ENCODE measurements at places on chromosomes 5 and 9.
A peak's percentile ranks its signal among the peaks of the same experiment; 100 is the strongest.

GRCh38 chr9:78622126-78622525 is 325.2 kb downstream of the PSAT1 start:
- DNase-seq = no peak

- DNase-seq = peak; percentile 59
These were observed 6.2 kb upstream of the KLF9 start for GRCh38 chr9:70420441-70421271.

- DNase-seq = no peak
These were observed 10.0 kb upstream of the CRB2 start for GRCh38 chr9:123346026-123346425.

- DNase-seq = no peak
These were observed 41.5 kb downstream of the VCAN start for GRCh38 chr5:83513081-83513480.

DNA sequence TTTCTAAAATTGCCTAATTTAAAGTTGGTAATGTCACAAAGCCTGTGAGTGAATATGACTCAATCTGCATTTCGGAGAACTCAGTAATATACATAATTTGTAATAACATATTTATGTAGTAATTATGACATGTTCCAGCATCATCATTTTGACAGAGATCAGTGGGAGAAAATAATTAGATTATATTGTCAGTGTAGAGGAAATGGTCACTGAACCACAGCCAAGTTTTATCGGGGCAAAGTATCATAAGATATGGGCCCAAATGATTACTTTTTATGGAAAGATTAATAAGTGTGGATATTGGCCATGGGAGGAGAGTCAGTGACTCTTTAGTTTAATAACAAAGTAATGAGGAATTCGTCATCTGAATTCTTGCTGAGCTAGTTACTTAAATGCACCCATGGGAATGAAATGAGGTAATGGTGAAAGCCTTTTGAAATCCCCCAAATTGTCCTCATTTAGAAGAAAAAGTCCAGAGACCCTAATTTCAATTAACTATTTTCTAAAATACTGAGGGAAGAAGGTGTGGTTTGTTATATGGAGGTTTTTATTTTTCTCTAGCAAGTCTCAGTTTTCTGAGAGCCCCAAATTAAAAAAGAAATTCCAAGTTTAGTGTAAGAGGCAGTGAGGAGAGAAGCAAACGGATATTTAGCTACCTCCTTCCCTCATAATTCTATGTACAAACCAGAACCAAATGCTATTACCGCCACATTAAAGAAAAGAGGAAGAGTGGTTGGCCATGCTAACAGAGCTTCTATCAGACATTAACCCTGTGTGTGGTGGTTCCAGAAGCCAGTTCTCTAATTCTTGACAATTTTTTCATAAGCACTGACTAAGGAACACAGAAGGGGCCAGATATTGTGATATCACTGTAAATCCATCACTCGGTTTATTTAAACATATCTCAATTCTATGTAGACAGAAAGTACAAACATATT is 37.7 kb upstream of the MRPS30 start:
- no peak for DNase-seq

GRCh38 chr5:151047814-151048425 is 27.5 kb downstream of the GPX3 start:
- DNase-seq = no peak

- no peak for DNase-seq
These were observed 849.2 kb downstream of the TAF11L14 start for GRCh38 chr5:18483451-18483850.

GRCh38 chr9:128323791-128324190 is 1.2 kb downstream of the COQ4 start:
- no peak for DNase-seq

DNA sequence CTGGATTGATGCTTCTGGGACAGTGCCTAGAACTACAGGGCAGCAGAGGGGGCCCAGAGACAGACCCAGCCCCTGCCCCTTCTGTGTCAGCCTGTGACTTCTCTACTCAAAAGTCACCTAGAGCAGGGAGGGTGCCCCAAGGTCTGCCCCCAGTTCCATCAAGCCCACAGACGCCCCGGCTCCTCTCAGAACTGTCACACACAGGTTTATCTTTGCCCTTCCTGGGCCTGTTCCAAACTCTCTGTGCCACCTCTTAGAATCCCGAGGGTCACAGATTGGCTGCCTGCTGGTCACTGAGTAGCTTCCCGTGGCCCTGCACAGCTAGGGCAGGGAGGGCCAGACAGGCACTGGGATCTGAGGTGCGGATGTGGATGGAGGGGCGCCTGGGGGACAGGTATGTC is 1.7 kb downstream of the RGS14 start:
- no peak for DNase-seq

GRCh38 chr5:179164331-179165311 is 104.4 kb downstream of the ZNF354C start:
- no peak for DNase-seq

DNA sequence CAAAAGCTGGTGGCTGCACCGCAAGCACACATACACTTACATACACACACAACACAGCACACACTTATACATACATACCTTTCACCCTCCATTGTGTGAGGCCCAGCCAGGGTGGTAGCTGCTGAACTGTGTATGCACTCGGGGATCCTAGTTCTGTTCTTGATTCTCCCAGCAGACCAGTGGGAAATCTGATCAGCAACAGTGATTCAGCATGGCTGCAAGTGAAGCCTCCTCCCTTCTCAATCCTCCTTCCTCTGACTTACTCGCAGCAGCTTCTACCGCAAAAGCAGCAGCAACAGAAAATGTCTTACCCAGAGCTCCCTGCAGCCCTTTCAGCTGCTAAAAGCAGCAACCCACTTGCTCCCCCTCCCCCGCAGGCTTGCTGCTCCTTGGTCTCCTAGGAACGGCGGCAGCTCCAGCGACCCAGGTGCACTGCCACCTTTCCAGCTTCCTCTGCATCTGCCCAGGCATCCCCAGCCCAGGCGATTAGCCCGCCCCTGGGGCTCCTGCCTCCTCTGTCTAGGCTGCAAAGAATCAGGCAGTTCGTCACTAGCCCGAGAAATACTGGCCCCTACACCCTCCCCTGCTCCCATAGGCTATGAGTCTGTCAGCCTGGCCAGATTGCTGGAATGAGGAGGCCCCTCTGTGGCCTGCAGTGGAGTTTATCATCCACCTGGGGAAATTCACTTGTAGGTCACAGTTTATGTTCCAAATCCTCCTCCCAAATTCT is at the start of gene KLHL3:
Gene KLHL3 (minus strand): TSS at position 535 of the 730 bp plus-strand sequence. CDS start 443 bp downstream, at position 92.
- no peak for DNase-seq

GRCh38 chr9:36971935-36972488 is 62.1 kb downstream of the PAX5 start:
- no peak for DNase-seq

GRCh38 chr9:35026671-35027070 is 37.1 kb downstream of the DNAJB5 start:
- DNase-seq = no peak

DNA sequence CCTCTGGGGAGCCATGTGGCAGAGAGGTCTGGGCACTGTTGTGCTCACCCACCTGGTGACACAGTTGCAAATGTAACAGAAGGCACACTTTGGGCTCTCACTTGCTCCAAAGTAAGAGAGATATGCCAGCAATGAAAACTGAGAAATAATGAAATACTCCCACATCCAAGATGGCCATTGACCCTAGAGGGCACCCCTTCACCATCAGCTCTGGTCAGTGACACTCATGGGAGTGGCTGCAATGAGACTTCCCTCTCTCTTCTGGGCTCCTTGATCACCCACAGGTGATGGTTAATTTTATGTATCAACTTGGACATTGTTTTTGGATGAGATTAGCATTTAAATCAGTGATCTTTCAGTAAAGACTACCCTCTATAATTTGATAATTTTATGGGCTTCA is 248.4 kb downstream of the CDH12 start:
- DNase-seq = no peak

DNA sequence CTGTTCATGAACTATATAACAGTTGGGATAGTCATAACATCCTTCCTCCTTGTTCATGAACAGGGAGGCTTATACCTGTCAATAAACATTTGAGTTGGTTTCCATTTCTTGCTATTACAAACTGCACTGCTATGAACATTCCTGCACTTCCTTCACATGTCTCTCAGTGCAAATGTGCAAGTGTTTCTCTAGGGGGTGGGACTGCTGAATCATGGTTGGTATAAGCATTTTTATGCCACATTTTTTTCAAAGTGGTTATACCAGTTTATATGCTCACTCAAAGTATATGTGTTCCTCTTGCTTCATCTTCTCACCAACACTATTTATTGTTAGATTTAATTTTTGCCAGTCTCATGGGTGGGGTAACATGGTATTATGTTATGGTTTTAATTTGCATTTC is 25.8 kb upstream of the TPD52L3 start:
- no peak for DNase-seq

DNA sequence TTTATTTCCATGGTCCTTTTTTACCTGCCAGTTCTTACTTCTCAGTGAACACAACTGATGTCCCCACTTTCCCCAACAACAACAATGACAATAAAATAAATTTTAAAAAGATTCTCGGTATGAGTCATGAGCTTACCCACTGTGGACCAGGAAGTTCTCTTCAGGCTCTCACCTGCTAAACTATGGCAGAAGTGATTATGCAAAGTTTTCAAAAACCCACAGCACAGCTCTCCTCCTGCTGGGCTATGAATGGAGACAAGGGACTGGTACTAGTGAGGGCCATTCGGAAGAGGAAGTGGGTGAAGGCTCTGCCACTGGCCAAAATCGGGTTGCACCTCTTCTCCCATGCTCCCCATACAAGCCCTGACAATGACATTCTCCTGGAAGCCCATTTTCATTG is 429.4 kb downstream of the PIK3R1 start:
- no peak for DNase-seq

- no peak for DNase-seq
These were observed 909 bp downstream of the AFF4 start for GRCh38 chr5:132962429-132963021.

GRCh38 chr5:95723632-95724369 is 7.3 kb upstream of the RHOBTB3 start:
- no peak for DNase-seq

DNA sequence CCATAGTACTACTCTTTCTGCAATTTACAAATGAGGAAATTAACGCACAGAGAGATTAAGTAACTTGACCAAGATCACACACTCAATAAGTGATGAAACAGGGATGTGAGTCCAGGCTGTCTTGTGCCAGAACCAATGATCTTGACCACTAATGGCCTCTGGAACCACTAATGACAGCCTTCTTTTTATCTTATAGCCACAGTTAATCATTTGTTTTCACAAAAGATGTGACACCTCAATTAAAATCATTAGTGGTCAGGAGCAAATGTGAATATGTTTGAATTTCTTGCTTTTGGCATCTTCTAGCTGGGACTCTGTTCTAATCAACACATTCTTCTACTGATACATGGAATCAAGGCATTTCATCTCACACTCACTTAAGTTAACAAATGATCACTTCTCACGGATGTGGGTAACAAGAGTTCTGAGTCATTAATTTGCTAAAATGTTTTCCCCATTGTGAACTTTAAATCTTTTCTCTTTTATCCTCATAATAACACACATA is 102.7 kb upstream of the CD180 start:
- no peak for DNase-seq

DNA sequence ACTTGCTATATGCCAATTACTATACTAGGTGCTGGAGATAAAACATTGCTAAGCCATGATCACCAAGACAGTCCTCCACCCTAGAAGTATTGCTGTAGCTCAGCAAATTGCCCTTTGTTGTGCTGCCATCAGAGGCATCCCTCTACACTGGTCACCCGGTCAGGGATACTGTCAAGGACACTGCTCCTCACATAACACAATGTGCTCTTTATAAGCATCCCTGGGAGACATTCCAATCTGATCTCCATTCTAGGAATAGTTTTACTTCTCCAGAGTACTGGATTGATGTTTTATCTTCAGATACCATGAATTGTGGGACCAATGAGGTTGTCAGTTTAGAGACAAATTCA is 10.4 kb upstream of the DNAJA1 start:
- DNase-seq = no peak

DNA sequence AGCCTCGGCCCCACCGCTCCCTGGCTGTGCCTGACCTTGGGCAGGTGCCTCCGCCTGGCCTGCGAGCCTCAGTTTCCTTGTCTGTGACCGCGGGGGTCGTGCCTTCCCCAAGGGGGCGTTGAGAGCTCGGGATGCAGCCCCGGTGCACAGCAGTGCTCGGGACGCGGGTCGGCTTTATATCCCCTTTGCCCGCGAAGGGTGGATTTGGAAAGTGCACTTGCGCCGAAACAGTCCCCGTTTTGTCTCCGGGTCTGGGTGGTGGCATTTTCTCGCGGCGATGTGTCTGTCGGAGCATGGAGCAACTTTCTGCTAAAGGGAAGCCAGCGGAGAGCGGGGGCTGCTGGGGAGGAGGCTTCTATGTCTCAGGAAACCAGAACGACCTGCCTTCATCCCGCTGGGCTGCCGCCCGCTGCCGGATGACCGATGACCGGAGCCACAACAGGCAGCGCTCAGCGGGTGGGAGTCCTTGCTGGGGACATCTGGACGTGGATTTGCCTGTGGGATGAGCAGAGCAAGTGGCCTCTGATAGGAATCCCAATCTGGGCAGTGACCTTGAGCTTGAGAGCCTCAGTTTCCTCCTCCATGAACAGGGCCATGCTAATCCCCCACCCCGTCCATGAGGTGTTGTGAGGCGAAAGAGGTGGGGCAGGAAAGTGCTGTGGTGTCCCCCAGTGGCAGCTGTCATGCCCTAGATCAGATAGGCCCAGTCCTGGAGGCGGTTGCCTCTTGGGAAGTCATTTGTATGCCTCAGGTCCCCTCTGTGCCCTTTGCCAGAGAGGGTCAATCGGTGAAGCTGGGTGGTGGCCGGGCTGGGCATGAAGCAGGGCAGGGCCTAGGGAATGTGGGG is 651 bp downstream of the HRH2 start:
- peak; percentile 21 for DNase-seq

GRCh38 chr5:171311322-171312077 is 2.5 kb downstream of the TLX3 start:
- no peak for DNase-seq

GRCh38 chr5:68534131-68534940 is 318.8 kb downstream of the PIK3R1 start:
- no peak for DNase-seq

- DNase-seq = no peak
These were observed 12.4 kb upstream of the PTPN3 start for GRCh38 chr9:109510506-109510905.

- no peak for DNase-seq
These were observed 757 bp downstream of the NRARP start for GRCh38 chr9:137301081-137301947.

- no peak for DNase-seq
These were observed 90.2 kb upstream of the SNCAIP start for GRCh38 chr5:122221857-122222256.

GRCh38 chr9:137598943-137599342 is 6.5 kb upstream of the ARRDC1 start:
- DNase-seq = no peak

- DNase-seq = no peak
These were observed 104.1 kb downstream of the TTLL11 start for GRCh38 chr9:121989010-121989409.

Data from stimulated activated CD4-positive, alpha-beta T cell treated with anti-CD3 and anti-CD28 coated beads, Interleukin-4, amount 100 ng/mL, for 4 hours (primary cell).